ENCODE measurements at places on chromosomes 5 and 9.
A peak's percentile ranks its signal among the peaks of the same experiment; 100 is the strongest.

- DNase-seq: no peak
Observed at GRCh38 chr9:76901801-76902200, 4.1 kb downstream of the PRUNE2 start.

DNA sequence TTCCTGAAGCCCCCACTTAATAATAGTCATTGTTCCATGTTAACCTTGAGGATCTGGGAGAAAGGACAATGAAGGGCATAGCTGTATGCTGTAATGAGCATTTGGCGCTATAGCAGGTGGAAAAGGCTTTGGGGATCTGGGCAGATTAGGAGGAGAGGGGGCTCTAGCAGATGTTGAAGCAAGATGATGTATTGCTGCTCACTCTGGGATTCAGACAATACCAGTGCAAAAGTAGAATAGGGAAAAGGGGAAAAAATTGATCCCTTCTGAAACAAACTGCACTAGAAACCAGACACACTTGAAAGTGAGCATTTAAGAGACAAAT is 575.3 kb upstream of the MEF2C start:
- DNase-seq: no peak

DNA sequence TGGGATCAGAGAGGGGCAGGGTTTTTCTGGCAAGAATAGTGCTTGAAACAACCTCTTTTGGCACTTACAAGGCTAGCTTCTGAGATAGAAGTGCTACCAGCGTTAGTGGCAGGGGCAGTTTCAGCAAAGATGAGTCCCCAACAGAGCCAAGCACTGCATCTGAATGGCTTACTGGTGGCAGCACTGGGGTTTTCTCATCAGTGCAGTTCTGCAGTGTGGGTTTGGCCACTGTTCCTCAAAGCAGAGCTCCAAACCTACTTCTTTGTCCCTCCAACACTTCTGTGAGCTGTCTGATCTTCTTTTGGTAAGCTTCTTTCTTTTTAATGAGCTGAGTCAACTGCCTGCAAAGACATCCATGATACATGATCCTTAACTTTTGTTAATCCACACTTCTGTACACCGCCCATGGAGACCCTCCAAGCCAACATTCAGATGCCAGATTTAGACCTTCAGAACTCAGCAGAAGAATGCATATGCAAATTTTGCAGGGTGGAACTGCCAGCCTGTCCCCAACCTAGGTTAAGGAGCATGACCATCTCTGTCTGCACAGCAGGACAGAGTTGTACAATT is 29.9 kb upstream of the FSTL4 start:
- no peak for DNase-seq

DNA sequence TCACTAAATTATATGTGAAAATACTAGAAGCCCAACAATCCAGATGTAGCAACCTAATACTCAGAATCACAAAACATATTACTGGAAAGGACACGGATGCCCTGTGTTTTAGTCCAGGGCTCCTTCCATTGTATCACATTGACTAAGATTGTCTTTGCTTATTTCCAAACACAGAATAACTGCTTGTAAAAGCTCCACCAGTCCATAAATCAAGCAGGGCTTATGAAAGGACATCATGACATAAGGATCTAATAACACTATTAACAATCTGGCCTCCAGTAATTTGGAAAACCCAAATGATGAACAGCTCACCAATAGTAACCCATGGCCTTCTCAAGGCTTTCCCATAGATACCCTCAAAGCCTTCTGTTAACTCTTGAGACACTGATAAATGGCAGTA is 39.8 kb downstream of the WDR41 start:
- no peak for DNase-seq

GRCh38 chr5:135241536-135241935 is 157.5 kb downstream of the MACROH2A1 start:
- no peak for DNase-seq

- no peak for DNase-seq
Observed at GRCh38 chr9:84212246-84212645, 128.3 kb downstream of the SLC28A3 start.

DNA sequence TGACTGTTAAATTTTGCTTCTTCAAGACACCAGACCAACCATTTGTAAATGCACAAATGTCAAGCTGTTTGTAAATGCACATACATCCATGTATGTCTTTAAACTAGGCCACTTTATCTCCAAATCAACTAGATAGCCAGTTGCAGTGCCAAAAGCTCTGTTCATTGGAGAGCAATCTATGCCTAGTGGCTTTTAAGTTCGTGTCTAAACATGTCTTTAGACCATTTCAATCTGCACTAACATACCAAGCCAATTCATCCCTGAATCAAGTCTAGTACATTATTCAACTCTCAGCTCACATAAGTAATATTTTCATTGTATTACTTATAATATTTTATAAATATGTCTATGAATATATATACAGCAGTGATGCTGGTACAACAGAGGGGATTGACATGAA is 985.9 kb downstream of the CDH18 start:
- DNase-seq: no peak

DNA sequence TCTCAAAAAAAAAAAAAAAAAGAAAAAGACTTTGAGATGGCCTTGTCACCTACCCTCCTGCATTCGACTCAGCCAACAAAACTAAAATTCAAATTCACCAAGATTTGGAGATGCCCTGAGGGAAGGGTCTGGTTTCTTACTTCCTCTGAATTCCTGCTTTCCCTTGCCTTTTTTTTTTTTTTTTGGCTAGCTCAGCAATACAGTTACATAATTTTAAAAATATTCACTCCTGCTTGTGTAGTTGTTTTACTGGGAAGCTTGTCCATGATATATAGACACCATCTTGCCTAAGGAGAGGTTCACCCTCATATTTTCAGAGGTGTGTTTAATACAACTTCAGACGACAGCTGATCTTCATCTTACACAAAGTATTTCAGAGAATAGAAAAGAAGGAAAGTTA is 21.3 kb upstream of the SERINC5 start:
- no peak for DNase-seq

- no peak for DNase-seq
Observed at GRCh38 chr9:111843971-111844370, 49.2 kb upstream of the SHOC1 start.

- no peak for DNase-seq
Observed at GRCh38 chr5:96736937-96737336, 70.8 kb downstream of the ERAP1 start.

DNA sequence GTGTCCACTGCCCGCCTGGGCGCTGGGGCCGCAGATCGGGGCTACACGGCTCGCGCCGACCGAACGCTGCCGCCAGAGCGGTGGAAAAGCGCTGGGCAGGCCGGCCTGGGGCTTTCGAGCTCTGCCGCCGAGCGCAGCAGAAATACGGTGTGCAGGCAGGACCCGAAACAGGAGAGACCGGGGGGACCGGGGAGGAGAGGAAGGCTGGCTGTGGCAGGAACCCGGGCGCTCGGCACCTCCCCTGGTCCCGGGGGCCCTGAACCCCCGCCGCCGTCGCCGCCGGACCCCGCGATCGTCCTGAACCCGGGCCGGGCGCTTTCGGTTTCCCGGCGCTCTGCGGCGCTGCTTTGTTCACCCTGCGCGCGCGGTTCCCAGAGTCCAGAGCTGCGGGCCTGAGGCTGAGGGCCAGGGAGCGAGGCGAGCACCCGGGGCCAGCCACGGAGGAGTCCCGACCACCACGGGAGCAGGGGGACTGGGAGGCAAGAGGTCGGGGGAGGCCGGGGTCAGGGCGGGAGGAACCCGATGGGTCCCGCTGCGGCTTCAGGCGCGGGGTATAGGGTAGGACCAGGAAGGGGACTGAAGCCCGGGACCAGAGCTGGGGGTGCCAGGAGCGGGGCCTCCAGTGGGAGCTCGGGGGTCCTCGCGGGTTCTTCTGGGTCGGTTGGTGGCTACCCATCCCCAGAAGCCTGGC is 12.0 kb downstream of the IRX2 start:
- DNase-seq: no peak

GRCh38 chr9:120742951-120743416 is 28.7 kb upstream of the MEGF9 start:
- peak; percentile 74 for DNase-seq

- no peak for DNase-seq
Observed at GRCh38 chr5:76620166-76620565, 3.0 kb downstream of the F2RL2 start.

DNA sequence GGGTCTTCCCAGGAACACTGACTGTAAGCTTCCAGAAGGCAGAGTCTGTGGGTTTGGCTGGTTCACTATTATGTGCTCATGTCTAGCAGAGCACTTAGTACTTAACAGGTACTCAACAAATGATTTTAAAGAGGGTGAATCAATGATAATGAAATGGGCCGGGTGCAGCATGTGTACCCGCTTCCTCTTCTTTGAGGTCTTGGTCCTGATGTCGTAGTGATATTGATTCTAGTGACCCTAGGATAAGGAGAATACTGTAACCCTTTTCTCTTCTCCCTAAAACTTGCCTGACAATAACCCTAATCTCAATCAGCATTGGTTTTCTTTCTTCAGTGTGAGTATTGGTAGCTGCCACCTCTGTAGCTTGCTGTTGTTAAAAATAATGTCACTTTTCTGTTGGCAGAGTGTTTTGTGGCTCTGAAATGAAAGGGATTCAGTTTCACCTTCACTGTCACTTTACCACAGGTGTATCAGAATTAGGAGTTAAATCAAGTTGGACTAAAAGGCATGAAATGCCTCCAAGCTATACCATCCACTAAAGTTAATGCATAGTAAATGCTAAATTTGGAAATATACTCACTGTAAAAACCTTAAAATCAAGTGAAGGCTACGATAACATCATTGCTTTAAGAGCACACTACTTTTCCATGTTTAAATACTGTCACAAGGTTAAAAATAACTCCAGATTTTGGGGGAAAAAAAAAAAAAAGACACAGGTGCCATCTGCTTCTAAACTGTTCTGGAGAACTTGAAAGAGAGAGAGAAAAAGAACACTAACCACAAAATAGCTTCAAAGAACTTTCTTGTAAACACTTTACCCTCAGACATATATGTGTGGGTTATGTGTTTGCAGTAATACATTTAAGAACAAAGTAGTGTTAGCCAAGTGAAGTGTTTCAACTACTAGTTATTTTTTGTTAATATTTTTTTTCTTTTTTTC is 6.0 kb downstream of the CAMK4 start:
- DNase-seq: no peak

- no peak for DNase-seq
Observed at GRCh38 chr5:95949810-95950209, 11.8 kb downstream of the ELL2 start.

DNA sequence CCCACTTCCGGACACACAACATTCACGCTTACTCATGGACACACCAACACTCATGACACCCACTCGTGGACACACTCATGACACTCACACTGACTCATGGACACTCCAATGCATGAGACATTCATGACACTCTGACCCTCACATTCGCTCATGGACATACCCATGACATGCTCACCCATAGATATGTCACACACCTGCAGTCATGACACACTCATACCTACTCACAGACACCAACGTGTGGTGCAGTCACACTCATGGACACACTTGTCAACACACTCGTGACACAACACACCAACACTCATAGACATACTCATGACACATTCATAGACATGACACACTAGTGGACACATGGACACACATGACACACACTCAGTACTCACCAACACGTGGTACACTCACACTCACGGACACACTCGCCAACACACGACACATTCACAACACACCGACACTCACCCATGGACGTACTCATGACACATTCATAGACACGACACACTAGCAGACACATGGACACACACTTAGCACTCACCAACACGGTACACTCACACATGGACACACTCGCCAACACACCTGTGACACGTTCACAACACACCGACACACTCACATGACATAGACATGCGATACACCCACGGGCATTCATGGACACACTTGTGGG is 73.4 kb downstream of the PHF2 start:
- DNase-seq: no peak

- no peak for DNase-seq
Observed at GRCh38 chr5:103307470-103307869, 48.9 kb downstream of the MACIR start.

DNA sequence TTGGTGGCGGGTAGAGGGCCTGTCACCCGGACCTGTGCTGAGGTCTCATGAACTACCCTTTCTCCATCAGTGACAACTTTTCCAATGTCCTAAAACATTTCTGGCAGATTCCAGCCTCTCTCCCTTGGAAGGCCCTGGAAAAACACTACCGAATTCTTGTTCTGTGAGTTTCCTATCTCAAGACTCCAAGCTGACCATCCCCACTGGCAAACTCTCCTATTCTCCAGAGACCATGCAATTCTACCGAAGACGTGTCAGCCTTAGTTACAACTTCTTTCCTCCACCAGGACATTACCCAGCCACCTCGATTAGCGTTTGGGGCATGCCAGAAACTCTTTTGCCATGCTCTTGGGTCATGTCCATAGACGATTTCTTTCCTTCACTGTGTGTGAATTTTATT is 26.8 kb upstream of the GABRP start:
- DNase-seq: no peak

DNA sequence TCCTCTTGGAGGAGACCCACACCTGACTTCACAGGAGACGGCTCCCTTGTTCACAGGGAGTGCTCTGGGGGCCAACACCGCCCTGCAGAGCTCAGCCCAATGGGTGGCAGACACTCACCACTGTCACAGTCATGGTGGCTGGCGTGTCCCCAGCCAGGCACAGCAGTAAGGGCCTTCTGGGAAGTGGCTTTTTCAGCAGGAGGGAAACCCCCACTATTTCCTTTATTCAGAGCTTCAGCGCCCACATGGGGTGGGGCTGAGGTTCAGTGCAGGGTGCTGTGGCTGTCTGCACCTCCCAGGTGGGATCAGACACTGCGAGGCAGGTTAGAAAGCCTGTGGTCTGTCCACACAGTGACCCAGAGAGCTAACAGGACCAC is 3.6 kb upstream of the SNAPC4 start:
- DNase-seq: no peak

GRCh38 chr9:20307621-20308020 is 314.7 kb downstream of the MLLT3 start:
- DNase-seq: no peak

DNA sequence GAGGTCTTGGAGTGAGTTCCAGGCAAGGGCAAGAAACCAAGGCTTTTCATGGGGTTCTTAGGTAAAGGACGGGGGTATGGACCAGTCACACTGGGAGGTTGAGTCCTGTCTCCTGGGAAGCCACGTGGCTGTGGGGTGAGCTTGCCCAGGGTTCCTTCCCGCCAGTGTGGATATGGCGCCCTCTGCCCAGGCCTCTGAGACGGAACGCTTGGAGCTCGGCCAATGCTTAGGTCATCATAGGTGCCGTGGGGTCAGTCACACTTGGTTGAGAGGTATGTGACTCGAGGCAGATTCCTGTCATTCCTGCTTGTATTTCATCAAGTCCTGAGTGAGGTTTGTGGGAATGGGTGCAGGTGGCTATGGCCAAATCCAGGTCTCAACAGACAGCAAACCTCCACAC is 46.2 kb downstream of the TENT4A start:
- DNase-seq: peak; percentile 22

- DNase-seq: no peak
Observed at GRCh38 chr5:64900618-64901017, 131.9 kb downstream of the CWC27 start.

DNA sequence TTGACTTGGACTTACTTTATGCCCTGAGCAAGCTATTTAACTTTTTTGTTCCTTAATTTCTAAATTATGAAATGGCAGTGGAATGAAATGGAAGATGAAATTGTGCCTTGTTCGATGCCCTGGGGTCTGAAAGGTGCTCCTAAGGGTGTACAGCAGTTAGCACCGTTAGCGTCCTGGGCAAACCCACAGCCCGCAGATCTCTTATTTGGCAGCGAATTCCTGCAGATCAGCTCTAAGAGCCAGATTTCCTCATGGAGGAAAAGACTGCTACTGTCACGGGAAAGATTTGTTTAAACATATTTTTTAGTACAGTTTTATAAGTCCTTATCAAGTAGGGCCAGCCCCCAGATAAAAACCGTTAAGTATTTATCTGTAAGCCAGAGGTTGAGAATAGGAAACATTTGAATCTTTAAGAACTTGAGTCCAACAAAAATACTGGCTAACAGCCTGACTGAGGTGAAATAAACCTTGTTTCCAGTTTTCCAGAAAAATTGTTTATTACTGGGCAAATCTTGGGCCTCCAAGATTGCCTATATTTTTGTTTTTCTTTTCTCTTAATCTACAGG is 216.5 kb upstream of the DMRT1 start:
- peak; percentile 80 for DNase-seq
